ENCODE measurements at places on chromosomes 4 and X.

- DNase-seq = peak; percentile 64
Observed at GRCh38 chrX:154372612-154373022, 1.8 kb downstream of the FLNA start.

DNA sequence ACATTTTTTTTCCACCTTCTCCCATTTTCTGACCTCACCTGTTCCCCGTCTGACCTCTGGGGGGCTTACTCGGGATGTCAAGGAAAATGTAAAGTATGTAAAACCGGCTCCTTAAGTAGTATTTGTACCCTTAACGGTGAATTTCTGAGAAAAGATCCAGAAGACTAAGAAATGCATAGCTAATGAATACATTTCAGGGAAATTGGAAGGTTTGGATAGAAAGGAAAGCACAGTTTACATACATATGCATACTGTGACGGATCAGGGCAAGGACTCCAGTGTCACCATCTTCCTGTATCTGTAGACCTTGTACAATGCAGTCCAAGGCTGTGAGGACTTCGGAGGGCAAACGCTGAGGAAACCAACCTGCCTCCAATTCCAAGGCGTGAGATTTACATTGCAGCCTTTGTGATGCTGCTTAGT, 2185.9 kb upstream of the TENM3 start:
- no peak for DNase-seq

DNA sequence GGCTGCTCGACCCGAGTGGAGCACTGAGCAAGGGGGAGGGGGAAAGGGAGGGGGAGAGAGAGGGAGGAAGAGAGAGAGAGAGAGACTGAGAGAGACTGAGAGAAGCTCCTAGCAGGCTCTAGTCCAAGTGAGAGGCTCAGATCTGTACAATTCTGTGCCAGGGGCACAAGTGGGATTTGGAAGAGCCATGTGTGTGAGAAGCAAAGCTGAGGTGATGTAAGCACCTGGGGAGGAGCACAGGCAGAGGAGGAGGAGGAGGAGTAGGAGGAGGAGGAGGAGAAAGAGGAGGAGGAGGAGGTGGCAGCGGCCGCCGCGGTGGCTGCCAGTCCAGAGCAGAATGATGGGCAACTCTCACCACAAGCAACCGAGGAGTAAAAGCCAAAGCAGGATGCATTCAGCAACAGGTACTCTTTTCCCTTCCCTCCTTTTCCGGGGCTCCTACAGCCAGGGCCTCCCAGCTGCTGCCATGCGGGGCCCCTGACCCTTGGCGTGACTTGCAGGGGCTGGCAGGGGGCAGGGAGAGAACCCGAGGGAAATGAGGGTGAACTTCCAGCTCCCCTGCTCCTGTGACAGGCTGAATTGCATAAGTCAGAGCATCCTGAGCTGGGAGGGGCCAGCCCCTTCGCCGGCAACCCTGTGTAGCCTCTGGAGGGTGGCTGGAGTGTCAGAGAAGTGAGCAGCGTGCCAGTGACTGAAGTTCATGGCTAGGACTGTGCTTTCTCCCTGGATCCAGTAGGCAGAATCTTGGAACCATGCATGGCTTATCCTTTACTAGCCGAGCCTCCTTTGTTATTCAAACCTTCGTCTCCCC, 62.2 kb downstream of the RTL5 start:
- DNase-seq = no peak

- DNase-seq = no peak
Observed at GRCh38 chrX:19576742-19577141, 61.4 kb upstream of the MAP3K15 start.

GRCh38 chr4:158836002-158836369, 67.2 kb downstream of the FNIP2 start:
- DNase-seq = no peak

DNA sequence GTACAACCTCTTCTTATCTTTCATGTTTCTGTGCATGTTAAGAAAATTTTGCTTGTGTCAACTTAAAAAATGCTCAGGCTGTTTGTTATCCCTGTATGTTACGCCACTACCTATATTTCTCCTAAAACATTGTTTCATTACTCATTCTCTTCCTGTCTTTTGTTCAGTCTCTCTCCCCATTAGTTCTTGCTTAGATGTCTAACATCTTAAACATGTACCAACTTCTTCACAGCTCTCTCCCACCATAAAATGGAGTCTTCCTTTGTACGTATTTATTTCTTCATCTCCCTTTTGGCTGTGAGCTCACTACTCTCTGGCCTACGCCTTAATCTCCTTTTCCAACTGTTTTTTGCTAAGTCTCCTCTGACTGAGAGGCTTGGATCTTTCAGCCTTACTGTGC, 36.4 kb downstream of the PCDH7 start:
- DNase-seq = no peak

DNA sequence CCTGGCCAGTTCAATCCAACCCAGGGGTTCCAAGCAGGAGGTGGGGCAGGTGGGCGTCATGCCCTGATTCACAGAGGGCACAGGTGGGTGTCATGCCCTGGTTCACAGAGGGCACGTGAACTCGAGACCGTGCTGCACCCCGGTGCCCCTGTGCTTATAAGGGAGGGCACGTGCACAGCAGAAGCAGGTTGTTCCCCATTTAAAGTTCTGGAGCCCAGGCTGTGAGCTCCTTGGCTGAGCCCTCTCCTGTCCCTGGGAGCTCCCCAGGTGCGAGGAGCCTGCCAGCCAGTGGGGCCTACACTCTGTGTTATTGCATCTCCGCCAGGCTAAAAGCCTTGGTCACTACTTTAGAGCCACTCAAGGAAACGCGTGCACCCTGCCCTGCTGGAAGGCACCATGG, 3.2 kb upstream of the CPZ start:
- DNase-seq = no peak

- no peak for DNase-seq
Observed at GRCh38 chr4:169279108-169279507, 8.4 kb upstream of the SH3RF1 start.

- no peak for DNase-seq
Observed at GRCh38 chr4:184349283-184350039, 124.9 kb downstream of the IRF2 start.

Measured in CD4-positive, alpha-beta T cell treated with Interleukin-17A for 1 hour (primary cell).